ENCODE measurements at places on chromosomes 3 and 15.

DNA sequence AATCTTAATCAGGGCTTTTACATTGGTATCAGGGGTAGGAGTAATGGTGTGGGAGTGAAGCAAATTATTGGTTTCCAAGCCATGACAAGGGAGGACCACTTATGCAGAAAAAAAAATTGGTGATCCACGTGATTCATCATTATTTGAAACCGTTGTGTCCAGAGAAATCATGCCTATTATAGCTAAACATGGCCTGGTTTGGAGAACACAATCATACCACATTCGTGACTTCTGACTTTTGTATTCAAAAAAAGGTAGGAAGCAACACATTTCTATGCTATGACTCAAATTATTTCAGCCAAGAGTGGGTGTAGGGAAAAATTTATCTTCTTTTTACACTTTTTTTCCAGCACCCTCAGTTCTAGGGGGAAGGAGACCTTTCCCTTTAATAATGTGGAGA is 924.3 kb upstream of the GBE1 start:
- DNase-seq: no peak

DNA sequence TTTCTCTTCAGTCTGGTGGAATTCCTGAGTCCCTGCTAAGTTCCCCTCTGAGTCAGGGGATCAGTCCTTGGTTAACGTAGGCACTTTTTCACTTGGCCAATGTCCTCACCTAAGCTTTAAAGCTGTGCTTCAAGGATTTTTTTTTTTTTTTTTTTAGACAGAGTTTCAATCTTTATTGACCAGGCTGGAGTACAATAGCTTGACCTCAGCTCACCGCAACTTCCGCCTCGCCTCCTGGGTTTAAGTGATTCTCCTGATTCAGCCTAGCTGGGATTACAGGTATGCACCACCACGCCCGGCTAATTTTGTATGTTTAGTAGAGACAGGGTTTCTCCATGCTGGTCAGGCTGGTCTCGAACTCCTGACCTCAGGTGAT is 220.3 kb downstream of the STT3B start:
- no peak for DNase-seq

DNA sequence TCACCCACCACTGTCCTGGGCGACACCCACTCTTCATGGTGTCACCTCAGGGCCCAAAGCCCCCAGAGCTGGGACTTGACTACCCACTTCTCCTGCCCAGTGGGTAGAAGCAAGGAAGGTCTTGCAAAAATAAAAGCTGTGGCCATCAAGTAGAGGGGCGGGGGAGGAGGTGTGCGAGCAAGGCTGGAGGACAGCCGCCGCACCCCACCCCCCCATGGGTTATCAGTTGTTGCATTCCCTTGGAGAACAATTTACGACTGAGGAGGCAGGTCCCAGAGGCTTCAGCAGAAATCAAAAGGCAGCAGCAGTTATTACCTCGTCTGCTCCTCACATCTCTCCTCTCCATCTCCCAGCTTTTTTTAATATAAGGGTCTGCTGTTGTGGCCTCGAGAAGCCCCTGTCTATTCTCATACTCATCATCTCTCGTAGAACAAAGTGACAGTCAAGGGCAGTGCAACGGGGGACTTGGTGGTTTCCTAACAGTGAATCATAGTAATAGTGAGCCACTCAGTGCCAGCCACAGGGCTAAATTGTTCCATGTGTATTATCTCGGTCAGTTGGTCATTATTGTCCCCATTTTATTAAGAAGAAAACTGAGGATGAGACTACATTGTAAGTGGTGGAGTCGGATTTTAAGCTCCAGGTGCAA is 116.4 kb downstream of the PDCD6IP start:
- DNase-seq: no peak

DNA sequence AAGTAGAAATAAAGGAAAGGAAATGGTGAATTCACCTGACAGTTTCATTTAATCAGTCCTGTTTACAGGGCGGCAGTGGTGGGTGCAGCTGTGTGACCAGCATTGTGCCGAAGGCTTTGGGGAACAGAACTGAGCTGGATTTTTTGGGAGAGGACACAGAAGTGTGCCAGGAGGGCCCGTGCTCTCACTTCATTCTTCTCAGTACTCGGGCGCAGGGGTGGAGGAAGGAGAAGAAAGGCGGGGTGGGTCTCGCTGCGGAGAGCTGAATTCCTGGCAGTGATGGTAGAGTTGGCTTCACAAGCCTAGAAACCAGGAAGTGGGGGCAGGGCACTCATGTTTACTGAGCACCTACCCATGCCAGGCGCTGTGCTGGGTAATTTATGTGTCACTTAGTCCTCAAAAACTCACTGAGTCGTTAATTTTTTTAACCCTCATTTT is 64.6 kb downstream of the CRTC3 start:
- DNase-seq: no peak

- DNase-seq: no peak
Observed at GRCh38 chr3:58137306-58137705, 73.5 kb downstream of the DNASE1L3 start.

- DNase-seq: no peak
Observed at GRCh38 chr3:58991026-58991425, 58.8 kb downstream of the CFAP20DC start.

DNA sequence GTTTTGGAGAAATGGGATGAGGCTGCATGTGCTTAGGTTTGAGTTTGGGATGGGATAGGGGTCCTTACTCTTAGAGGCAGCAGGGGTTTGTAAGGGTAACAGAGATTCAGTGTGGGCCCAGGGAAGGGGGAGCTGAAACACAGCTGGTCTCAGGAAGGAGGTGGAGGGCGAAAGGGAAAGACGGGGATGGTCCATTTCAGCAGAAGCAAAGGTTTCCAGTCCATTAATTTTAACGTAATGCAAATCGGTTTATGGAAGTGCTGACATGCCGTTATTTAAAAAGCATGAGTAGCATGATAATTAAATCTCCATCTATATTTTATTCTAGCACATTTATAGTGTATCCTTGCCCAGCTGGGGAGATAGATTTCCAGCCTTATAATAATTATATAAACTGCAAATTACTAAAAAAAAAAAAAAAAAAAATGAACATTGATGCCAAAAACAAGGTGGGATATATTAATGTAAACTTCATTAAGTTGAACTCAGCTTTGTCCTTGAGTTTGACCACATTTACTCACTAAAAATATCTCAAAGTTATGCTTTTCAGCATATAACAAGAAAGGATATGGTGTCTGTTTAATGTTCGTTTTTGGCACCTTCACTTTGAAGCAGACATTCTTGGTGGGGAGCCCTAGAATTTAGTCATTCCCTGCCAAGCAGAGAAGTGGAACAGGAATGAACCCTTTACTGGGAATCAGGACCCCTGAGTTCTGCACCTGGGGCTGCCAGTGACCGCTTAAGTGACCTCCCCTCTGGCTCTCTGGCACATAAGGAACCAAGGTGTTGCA is 234.7 kb downstream of the THSD4 start:
- DNase-seq: no peak

DNA sequence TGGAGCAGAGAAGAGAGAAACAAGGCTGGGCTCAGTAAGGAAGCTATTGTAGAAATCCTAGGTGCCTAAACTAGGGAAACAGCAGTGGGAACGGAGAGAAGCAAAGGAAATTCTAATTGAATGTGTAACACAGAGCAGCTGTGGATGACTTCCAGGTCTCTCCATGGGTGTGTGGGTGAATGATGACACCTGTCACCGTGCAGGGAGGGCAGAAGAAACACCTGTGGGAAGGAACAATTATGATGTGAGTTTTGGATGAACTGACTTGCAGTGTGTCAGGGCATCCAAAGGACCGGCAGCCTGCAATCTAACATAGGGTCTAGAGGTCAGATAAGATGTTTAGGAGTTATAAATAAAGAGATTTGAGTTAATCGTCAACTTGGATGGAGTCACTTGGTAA is 144.2 kb downstream of the RYR3 start:
- DNase-seq: no peak

- DNase-seq: no peak
Observed at GRCh38 chr15:35618260-35619188, 72.6 kb upstream of the DPH6 start.

DNA sequence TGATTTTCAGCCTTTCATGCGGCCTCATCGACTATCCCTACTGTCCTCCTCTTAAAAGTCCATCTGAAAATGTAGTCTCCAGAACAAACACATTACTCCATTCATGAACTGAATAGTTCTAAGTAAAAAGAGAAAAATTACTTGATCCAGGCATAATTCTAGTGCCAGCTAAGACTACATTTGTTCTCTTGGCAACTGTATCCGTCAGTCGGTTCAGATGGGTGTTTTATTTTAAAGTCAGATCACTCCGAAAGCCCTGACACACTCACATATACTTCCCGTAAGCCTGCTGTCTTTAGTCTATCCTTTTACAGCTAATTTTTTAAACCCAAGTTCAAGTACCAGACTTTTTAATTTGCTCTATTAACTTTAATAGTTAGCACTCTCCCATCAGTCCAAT is 1102.7 kb downstream of the ROBO1 start:
- no peak for DNase-seq

DNA sequence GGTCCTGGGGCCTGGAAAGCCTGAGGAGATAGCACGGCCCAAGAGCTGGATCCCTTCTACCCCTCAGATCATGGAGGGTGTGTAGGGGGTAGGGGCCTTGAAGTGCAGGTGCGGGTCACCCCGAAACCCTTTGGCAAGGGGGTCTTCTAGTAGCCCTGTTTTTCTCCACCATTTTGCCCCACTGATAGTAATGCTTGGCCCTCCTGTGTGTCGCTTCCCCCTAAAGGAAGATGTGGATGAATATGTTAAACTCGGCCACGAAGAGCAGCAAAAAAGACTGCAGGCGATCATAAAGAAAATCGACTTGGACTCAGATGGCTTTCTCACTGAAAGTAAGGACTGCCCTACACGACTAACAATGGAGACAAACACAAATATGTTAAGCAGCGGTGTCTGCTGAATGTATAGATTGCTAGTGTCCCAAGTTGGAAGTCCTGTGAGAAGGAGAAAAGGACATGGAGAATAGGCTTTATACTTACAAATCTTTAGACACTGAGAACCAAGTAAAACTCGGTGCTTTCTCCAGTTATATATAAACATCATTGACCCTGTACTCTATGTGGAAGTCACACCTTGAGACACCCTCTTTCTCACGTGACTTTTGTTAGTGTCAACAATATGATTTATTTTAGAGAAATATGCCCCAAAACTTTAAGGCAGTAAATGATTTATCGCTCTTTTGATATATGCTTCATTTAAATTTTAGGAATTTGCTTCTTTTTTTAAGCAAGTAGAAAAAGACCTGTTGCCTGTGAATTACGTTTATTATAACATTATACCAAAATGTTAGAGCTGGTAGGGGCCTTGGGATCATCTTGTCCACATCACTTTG is 802 bp downstream of the RCN2 start:
- no peak for DNase-seq

DNA sequence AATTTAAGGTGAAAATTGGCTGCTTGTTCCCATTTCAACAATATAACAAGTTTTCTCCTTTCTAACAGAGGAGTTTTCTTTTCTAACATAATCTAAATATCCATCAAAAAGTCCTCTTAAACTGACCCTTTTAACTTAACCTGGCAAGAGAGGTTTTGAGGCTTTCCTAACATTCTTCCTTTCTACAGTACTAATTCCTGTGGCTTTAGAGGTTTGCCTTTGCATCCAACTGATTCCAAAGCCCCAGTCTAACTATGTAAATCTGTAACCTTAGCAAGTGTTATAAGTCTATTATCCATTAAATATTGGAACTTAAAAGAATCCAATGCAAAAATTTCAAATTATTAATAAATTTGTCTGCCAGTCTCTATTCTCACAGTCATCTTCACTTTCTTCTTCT is 134.1 kb downstream of the ISL2 start:
- DNase-seq: no peak

- no peak for DNase-seq
Observed at GRCh38 chr3:195543500-195544229, 540 bp upstream of the PPP1R2 start.

DNA sequence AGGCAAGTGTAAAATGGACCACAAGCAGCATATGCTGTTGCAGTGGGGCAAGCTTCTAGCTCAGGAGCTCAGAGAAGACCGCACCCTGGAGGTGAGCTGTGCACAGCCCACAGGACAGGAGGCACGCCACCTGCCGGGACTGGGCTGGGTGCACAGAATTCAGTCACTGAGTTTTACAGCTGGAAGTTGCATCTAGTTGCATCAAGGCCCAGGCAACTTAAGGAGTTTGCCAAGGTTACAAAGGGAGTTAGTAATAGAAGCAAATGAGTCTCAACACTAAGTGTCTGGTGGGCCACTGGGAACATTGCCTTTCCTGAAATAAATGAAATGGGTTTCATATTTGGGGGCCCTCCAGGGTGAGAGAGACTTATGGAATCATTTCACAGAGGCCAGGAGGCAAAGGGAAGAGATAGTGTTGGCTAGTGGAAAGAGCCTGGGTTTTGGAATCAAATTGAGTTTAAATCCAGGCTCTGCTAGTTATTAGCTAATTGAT is 36.0 kb upstream of the TIMP4 start:
- DNase-seq: no peak

GRCh38 chr3:31010491-31010890 is 116.0 kb upstream of the GADL1 start:
- DNase-seq: no peak

GRCh38 chr3:173737167-173737808 is 339.7 kb downstream of the NLGN1 start:
- DNase-seq: no peak

- DNase-seq: no peak
Observed at GRCh38 chr3:101521211-101521701, 8.2 kb upstream of the SENP7 start.

GRCh38 chr3:57890874-57891273 is 117.3 kb upstream of the FLNB start:
- no peak for DNase-seq

DNA sequence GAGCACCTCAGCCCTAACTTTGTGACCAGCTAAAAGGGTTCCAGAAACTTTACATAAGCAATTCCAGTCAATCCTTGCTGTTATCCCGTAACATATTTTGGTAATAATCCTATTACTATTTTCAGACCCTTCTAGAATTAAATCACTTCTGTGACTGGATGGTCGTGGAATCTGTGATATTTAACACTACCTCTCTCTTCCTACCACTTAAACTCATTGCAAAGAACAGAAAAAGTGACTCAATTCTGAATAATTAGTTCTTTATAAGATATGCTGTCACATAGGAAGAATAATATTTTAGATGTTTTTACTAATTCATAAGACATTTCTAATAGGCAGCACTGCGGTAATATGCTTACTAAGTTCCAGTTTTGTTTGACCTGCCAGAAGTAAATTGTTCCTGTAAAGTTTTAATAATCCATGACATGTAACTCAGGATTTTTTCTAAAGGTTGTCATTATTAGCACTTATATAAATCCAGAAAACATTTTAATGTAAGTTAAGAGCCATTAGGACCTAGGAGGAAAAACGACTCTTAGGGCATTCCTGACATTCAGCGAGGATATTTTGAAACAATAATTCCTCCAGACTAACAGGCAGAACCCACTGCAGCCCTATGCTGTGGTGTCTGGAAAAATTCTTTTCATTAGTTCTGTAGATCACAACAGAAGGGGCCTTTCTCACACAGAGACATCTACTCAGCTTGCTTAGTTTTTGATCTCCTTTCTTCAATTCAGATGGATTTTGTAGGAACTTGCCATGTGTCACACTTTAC is 113.3 kb upstream of the MBNL1 start:
- DNase-seq: no peak

GRCh38 chr3:43695443-43695842 is 4.7 kb downstream of the ABHD5 start:
- no peak for DNase-seq
